ENCODE measurements at places on chromosomes 16 and 17.
A peak's percentile ranks its signal among the peaks of the same experiment; 100 is the strongest.

GRCh38 chr17:32701871-32702270 is 175.1 kb downstream of the MYO1D start:
- DNase-seq: no peak

- no peak for DNase-seq
Observed at GRCh38 chr16:11340710-11341109, 4.5 kb upstream of the RMI2 start.

GRCh38 chr16:85231959-85232358 is 119.7 kb upstream of the CIBAR2 start:
- DNase-seq: no peak

DNA sequence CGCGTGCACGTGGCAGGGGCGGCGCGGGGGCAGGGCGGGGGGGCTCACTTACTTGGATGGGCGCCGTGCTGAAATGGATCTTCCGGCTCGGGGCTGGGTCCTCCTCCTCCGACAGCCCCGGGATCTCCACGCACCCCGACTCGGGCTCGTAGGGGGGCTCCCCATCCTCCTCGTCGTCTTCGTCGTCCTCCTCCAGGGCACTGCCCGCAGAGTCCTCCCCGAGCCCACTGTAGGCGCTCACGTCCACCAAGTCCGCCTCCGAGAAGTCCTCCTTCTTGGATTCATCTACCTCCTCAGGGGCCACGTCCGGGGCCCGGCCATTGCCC is 1.4 kb downstream of the PPP1R9B start:
- no peak for DNase-seq

- no peak for DNase-seq
Observed at GRCh38 chr17:17541640-17542001, 45.4 kb upstream of the RASD1 start.

DNA sequence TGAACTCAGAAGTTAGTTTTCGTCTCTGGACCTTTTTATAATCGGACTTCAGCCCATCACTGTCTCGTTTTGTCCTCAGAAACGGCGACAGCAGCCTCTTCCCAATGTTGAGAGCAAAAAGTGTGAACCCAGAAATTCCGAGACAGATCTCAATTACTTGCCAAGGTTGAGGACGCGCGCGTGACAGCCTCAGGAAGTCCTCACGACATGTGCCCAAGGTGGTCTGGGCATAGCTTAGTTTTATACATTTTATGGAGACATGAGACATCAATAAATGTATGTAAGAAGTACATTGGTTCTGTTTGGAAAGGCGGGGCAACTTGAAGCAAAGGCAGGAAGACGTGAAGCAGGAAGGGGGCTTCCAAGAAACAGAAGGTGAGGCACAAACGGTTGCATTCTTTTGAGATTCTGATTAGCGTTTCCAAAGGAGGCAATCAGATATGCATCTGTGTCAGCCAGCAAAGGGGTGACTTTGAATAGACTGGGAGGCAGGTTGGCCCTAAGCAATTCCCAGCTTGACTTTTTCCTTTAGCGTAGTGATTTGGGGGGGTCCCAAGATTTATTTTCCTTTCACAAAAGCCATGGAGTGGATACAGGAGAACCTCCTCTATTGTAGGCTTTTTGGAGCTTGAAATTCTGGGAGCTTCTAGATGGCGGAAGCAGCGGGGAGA is 583 bp upstream of the ZNF747 start:
- no peak for DNase-seq

- DNase-seq: no peak
Observed at GRCh38 chr17:82370471-82371332, 863 bp upstream of the UTS2R start.

GRCh38 chr17:81094509-81095382 is 59.8 kb downstream of the BAIAP2 start:
- DNase-seq: peak; percentile 85

DNA sequence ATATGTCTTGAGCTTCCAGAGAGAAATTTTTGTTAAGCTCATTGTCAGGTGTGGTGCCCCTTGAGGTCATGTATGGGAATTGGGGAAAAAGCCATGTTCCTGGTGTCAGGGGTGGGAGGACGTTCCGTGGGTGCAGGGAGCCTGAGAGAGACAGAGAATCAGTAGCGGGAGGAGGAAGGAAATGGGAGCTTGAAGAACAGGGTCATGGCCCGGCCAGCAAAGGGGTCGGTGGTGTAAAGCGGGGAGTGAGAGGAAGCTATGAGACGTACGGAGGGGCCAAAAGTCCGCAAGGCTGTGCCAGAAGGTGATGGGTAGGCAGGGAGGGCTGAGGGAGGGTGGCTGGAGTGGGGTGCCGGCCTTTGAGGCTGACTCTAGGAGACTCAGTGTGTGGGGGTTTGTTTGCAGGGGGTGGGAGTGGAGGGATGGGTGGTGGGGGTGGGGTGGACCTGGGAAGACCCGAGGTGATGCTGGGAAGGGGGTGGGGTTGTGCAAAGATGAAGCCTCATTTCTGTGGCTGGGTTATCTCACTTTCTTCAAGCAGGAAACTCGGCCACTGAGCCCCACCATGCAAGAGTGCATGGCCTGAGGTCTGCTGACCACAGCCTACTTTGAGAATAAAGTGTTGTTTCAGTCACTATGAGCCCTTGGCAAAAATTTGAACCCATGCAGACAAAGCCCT is 63.6 kb downstream of the PLCG2 start:
- DNase-seq: no peak

- peak; percentile 75 for DNase-seq
Observed at GRCh38 chr16:9092282-9092977, 986 bp downstream of the HAPSTR1 start.

DNA sequence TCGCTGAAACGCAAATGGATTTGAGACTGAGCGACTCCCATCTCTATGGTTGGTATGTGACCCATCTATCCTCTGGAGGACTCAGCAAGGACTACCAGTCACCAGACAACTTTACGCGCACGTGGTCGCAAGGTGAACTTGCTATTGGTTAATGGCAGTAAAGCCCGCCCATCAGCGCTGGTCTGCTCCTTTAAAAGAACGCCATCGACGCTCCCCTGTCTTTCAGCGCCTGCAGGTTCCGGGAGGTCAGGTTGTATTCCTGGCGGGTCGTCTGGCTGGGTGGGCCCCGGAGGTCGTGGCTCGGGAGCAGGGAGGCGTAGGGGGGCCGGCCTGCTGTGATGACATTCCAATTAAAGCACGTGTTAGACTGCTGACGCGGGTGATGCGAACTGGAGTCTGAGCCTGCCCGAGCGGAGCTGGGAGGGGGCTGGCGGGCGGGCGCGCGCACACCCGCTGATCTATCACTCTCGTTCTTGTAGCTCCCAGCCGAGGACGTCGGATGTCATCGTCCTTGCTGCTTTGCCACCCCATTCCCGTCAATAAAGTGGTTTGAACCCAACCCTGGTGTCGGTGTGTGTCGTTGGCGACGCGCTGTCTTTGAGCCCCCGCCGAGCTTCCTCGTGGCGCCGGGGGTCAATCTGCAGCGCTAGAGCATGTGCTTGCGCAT is 15.9 kb upstream of the ERN1 start:
- peak; percentile 98 for DNase-seq

GRCh38 chr17:18314731-18315561 is at the start of the genes SMCR8 and TOP3A:
SMCR8 (plus strand) TSS chr17:18315293; CDS start chr17:18315790, 497 bp downstream.
TOP3A (minus strand) TSS chr17:18314994; CDS start chr17:18314778, 216 bp downstream.
- DNase-seq: peak; percentile 99

DNA sequence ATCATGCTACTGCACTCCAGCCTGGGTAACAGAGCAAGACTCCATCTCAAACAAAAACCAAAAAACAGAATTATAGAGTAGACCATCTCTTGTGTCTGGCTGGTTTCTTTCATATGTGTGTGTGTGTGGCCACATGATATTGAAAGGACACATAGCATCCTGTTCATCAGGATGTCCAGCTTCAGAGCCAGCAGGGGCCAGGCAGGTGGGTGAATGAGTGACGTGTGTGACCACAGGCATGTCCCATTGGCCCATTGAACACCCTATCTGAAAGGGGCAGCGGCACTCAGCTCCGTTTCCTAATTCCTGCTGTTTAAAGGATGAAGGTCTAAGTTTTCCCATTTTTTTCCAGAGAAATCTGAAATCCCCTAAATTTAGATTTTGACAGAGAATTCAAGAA is 174.2 kb downstream of the PRKCB start:
- no peak for DNase-seq

- DNase-seq: no peak
Observed at GRCh38 chr17:39224778-39225307, 902 bp downstream of the STAC2 start.

DNA sequence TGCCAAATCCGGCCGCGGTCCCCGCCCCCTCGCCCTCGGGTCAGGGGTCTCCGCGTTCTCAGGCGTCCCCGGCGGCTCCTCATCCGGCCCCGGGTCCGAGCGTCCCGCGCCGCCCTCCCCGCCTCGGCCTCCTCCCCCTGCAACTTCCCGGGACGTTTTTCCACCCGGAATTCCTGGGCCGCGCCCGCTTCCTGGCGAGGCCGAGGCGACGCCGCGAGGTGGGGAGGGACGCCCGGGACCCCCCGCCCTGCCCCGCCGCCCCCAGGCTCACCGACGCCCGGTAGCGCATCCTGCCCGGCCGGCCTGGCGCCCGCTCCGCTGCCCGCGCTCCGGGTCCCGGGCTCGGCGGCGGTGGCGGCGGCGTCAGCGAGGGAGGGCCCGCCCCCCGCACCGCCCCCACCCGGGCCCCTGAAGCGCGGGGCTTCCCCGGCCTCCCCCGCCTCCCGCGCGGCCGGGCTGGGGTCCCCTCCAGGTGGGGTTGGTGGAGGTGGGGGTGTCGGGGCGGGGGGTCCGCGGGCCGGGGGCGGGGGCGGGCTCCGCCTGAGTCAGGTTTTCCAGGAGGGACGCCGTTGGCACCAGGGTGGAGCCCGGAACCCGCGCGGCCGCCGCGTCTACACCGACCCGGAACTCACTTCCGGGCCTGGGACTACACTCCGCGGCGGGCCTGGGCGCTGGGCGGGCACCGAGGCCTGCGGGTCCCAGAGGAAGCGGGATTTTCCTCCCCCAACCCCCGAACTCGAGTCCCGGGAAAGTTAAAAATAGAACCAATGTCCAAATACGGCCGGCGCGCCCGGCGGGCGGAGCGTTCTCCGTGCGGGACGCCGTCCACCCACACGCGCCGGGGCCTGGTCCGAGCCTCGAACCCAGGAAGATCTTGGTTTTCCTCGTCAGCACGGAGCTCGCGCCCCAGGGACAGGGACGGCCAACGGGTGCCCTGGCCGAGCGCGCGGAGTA is 6.8 kb downstream of the MYO1C start:
- peak; percentile 53 for DNase-seq

- DNase-seq: peak; percentile 41
Observed at GRCh38 chr17:72560303-72561247, 439.8 kb downstream of the SOX9 start.

GRCh38 chr16:15781650-15782049 is 75.2 kb downstream of the MYH11 start:
- DNase-seq: no peak

- DNase-seq: peak; percentile 1
Observed at GRCh38 chr16:47970291-47970931, 185.4 kb downstream of the ABCC12 start.

DNA sequence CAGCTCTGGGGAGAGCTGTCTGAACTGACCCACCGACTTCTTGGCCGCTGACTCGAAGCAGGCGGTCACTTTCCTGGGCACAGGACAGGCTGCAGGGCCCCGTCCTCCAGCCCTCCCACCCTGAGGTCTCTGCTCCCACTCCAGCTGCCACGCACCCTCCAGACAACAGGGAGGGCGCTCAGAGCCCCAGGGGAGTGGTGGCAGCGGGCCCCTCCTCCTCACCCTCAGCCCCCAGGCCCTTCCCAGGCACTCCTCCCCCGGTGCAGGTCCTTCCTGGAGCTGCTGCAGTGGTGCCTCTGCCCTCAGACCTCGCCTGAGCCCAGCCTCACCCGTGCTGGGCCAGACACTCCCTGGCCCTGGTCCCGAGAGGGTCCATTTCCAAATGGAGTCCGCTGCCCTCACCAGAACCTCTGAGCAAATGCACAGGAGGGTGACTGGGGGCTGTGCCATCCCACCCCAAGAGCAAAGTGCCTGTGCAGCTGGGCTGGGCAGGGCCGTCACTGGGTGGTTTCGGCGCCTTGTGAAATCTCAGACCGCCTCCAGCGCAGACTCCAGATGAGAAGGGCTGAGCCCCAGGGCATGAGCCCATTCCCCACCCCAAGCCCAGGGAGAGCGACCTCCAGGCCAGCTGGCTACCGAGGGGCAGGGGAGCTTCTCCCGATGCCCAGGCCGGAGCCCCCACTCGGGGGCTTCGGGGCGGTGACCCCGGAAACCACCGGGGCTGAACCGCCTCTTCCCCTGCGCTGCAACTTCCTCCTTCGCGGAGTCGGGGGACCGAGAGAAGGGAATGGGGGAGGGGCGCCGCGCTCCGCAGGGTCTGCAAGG is 717 bp downstream of the CYBA start:
- peak; percentile 17 for DNase-seq

GRCh38 chr16:85399583-85400284 is 213.4 kb upstream of the GSE1 start:
- DNase-seq: no peak

DNA sequence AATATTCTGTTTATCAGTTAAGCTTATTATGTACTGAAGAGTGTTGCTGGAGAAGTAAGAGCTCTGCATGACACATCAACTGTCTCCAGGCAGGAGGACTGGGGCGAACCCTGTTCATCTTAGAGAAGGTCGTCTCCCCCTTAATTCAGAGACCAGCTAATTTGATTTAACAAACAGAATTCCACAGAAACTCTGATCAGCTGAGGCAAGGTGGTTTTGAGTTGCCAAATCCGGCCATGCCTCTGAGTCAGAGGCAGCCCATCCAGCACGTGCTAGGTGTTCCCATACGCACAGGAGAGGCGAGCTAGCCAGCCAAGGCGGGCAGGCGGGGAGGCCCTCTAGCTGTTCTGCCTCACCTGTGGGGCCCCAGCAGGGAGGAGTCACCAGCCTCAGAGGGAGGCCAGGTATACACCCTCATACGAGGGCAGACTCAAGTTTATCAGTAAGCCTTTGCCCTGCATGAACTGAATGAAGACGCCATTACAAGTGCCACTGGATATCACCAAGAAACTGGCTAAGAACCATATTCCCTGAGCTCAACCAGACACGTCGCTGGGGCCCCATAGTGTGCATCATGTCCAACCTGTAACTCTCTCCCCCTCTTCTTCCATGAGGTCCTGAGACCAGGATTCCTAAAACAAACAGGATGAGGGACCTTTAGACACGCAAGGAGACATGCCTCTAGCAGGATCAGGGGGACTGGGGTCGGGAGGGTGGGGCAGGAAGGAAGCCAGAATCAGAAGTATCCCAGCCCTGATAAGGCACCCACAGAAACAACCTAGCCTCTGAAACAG is 25.7 kb downstream of the STAT5A start:
- peak; percentile 69 for DNase-seq

GRCh38 chr17:12995896-12996295 is 21.9 kb downstream of the ELAC2 start:
- DNase-seq: no peak

DNA sequence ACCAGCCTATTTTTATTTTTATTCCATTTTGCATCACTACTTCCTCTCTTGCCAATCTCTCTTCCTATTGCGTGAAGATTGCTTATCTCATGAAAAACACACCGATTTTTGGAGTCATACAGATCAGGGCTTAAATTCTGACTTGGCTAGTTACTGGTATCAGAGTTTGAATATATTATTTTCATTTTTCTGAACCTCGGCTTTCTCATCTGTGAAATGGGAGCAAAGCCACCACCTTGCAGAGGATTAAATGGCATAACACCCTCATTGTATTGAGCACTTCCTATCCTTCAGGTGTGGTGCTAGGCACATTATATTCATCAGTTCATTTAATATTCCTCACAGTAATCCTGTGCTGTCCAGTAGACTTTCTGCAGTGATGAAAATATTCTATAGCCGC is 208.8 kb downstream of the HAPSTR1 start:
- no peak for DNase-seq

GRCh38 chr17:77235370-77235941 is 94.7 kb downstream of the SEC14L1 start:
- no peak for DNase-seq

GRCh38 chr17:72462407-72462806 is 341.6 kb downstream of the SOX9 start:
- no peak for DNase-seq

GRCh38 chr16:78331731-78332130 is 232.3 kb downstream of the WWOX start:
- DNase-seq: no peak

All from erythroblast (primary cell).